ENCODE measurements at places on chromosomes 2 and 18.

GRCh38 chr2:63642946-63643345, 54.2 kb downstream of the MDH1 start:
- no peak for DNase-seq

DNA sequence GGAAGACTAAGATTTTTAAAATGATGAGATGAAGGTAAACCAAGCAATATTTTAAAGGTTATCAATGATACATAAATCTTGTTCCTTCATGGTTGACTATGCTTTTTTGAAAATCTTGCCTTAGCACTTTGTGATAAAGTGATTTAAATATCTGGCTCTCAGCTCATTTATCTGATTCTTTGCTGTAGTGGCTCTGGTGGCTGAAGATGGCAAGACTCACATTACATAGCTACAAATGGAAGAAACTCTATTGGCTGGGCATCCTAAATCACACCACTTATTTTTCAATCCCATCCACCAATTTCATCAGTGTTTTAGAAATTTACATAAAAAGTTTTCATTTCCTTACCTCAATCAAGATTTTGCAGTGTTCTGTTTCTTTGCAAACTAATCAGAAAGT, 16.6 kb upstream of the APCDD1 start:
- DNase-seq, result no peak

GRCh38 chr2:64652231-64653108, 1.2 kb downstream of the SERTAD2 start:
- no peak for DNase-seq

GRCh38 chr2:162838136-162838497, 450 bp downstream of the KCNH7 start:
- no peak for DNase-seq

GRCh38 chr2:71646028-71646427, 192.7 kb downstream of the DYSF start:
- no peak for DNase-seq

DNA sequence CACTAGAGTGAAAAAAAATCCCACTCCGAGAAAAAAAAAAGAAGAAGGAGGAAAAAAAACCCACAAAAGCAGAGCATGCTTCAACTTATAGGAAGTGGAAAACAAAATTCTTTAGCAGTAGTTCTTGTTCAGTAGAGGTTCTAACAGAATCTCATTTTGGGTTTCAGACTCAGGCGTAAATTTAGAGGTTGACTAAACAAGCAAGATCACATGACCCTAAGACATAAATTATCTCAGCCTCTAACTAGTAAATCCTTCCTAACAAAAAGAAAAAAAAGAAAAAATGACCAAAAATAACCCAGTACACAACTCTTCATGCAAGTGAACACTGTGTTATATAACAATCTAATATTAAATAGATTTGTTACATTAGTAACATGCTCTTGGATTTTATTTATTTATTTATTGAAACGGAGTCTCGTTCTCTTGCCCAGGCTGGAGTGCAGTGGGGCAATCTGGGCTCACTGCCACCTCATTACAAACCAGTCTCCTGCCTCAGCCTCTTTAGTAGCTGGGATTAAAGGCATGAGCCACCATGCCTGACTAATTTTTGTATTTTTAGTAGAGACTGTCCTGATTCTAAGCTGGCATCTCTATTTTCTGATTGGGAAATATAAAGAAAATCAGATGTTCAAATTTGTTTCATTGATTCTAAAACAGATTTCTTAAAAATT, 35.4 kb downstream of the PPP4R3B start:
- DNase-seq, result no peak

Data from CD4-positive, alpha-beta T cell treated with Interleukin-15 for 4 hours (primary cell).